Fibroblast of the aortic adventitia (primary cell): ENCODE measurements at places on chromosomes 2 and 18.

GRCh38 chr18:21262979-21263378 is 20.9 kb downstream of the GREB1L start:
- peak; percentile 45 for DNase-seq

GRCh38 chr2:17969661-17970060 is 91.2 kb downstream of the KCNS3 start:
- DNase-seq: no peak

GRCh38 chr2:227252831-227253230 is 72.2 kb upstream of the MFF start:
- DNase-seq: no peak

- DNase-seq: peak; percentile 37
These were observed 45.4 kb downstream of the MCFD2 start for GRCh38 chr2:46870051-46870839.

GRCh38 chr18:4130734-4131719 is 324.1 kb downstream of the DLGAP1 start:
- DNase-seq: no peak

DNA sequence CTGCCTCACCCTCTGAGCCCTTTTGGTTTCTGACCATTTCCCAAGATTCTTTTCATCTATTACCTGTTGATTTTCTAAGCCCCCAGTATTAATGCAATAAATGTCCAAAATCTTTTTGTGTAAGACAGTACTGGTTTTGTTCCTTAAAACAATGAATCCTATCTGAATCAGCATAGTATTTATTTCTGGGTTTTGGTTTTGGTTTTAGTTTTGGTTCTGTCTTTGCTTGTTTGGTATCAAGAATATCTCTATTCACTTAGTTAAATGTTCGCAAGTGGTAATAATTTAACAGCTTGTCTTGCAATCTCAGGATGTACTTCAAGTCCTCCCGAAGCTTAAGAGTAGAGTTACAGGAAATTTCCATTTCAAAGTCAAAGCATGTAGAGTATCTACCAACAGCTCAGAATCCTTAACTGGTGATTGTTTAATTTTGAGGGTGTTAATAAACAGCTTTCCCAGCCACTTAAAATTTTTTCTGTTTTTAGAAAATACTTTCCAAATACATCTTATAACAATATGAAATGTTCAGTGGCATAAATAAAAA is 67.7 kb upstream of the NEDD4L start:
- no peak for DNase-seq

DNA sequence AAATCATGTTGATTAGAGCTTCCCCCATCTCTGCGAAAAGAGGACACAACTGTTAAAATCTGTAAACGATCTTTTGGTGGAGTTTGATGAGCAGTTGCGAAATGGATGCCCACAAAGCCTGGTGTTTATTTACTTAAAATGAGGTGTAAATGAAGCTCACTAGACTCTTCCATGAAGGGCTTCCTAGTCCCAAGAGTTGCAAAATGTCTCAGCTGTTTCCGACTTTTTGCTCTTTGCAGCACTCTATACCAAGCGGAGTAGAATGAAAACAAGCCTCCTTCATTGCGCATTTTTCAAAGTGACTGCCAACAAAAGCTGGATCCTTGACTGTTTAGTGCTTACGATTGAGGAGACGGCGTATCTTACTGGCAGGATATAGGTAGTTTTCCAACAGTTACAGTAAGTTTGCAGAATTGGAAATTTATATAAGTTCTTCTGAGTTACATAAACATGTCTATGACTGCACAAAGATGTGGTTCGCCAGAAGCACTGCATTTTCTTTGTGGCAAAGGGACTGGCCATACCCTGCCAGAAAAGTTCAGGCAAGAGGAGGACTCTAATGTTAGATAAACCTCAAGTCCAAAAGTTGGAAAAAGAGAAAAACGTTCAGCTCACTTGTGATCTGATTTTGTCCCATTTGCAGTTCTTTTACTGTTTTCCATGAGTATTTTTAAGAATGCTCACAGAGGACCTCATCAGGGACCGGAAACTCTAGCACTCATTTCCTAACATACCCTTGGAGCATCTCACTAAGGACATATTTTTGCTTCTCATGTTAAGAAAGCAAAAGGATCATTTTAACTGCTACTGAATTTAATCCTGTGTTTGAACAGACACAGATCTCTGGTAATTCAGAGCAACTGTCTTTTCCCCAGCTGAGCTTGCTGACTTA is 42.7 kb downstream of the COLEC12 start:
- DNase-seq: peak; percentile 86

GRCh38 chr18:3454365-3455089 is 4.6 kb downstream of the TGIF1 start:
- peak; percentile 85 for DNase-seq
